ENCODE measurements at places on chromosomes 2 and 18.
A peak's percentile ranks its signal among the peaks of the same experiment; 100 is the strongest.

DNA sequence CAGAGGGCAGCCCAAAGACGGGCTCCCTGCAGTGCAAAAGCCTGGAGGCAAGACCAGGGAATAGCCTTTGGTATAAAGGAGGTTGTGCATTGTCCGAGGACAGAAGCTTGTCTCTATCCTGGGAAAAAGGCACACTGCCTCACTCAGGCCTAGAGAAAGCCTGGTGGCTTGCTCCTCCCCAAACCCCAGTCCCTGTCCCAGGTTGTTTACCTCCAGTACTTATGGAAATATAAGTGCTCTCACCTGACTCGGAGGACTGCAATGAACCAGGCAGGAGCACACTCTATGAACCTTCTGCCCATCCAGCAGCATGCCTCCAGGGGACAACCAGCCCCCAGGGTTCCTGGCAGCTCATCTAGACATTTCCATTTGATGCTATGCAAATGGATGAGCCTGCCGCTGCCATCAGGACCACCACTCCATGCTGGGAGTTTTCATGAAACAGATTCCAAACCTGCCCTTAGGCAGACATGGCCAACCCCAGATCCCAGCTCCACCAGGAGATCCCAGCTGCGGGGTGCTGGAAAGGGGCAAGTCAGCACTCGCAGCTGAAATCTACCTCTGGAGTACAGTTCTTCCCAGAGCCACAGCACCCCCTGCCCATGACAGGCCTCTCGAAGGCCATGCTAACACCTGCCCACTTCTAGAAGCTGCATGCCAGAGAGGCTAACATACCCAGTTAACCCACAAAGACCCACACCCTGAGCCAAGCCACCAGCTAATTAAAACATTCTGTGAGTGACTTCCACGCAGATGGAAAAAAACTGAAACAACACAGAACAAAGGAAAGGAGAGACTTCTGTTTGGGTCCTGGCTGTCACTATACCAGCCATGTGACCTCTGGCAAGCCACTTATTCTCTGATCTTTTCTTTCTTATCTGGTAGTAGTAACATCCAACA, 101.7 kb downstream of the TTC32 start:
- DNase-seq, result no peak

GRCh38 chr2:153873052-153874048, 1.6 kb downstream of the GALNT13 start:
- DNase-seq, result peak; percentile 22

DNA sequence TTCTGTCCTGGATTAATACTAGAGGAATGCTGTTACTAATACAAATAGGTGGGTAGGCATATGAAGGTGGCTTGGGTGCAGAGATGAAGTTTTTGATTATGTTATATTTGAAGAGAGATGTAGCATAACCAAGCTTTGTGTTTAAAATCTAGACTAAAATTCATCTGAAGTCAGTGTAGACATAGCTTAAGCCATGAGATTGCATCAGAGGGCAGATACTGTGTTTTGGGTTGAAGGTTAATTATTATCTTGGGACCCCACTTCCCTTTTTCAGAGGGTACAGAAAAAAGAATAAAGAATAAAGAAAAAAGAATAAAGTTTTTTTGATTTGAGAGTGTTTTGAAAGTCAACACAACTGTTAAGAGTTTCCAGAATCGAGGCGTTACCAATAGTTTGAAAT, 13.0 kb downstream of the PPM1B start:
- no peak for DNase-seq

DNA sequence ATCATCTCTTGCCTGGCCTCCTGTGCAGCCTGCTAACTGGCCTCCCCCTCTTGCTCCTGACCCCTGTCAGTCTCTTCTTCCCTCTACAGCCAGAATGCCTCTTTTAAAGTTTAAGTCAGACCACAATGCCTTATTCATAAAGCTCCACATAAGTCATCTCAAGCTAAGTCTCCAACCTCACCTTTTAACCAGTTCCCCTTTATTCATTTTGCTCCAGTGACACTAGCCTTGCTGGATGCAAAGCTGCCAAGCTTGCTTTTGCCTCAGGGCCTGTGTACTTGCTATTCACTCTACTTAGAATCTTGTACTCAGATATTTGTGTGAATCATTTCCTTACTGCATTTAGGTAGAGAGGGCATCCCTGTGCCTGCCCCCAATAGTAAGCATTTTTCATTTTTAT, 180.9 kb downstream of the PDE1A start:
- no peak for DNase-seq

GRCh38 chr2:124145982-124146381, 120.9 kb downstream of the CNTNAP5 start:
- DNase-seq, result no peak

DNA sequence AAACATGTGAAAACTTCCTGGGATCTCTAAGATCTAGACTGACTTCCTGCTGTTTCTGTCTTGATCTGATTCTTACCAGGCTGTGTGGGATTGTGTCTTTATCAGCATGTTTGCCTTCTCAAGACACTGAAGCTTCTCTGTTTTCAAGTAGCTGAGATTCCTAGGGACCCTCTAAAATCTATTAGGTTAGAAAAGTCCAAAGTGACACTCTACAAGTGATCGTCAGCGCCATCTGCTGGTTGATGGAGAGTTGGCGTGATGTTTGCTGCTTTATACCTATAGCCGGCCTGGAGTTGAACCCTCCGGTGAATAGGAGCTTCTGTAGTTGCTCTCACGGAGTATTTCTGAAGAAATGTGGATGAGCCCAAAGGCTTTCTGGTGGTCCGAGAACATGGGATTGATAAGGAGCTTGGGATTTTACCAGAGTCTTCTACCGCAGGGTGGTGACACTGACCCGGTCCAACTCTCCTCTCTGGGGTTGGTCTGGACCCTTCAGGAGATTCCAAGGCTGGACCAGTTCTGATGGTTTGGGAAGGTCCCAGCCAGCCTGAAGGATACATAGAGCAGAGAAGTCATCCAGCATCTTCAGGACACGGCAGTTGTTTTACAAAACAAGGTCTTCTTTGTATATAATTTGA, 96.0 kb upstream of the TTC39C start:
- DNase-seq, result peak; percentile 64

DNA sequence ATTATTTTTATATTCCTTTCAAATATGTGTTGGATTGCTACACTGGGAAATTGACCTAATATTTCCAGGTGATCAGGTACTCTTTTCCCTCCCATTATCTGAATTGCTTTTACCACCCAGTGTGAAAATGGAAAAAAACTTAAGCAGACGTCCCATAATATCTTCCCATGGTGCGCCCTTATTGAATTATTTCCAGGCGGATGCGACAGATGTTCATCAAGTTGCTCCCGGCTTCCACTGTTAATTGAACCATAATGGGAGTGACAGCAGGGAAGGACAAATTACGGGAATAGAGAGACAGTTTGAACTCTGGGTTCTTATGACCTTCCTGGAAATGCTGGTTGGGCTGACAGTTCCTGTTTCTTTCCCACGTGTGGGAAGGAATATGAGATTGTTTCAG, 93.3 kb downstream of the THSD7B start:
- DNase-seq, result no peak

DNA sequence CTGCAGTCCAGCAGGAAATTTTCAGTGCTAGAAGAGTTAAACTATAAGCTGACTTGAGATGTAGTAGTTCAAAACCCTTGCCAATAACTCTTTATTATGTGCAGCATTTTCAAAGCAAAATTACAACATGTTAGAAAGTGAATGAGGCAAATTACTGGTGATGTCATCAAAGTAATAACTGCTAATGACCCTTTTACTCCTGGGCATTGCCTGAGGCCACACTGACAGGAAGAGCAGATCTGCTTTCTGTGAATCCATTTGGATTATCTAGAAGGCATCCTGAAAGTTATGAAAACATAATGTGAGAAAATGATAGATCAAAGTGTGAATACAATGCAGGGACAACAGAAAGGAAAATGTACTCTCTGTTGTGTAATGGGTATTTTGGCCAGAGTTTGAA, 139.6 kb upstream of the TRIB2 start:
- DNase-seq, result no peak

GRCh38 chr2:98025481-98026037, 29.8 kb upstream of the TMEM131 start:
- DNase-seq, result no peak

DNA sequence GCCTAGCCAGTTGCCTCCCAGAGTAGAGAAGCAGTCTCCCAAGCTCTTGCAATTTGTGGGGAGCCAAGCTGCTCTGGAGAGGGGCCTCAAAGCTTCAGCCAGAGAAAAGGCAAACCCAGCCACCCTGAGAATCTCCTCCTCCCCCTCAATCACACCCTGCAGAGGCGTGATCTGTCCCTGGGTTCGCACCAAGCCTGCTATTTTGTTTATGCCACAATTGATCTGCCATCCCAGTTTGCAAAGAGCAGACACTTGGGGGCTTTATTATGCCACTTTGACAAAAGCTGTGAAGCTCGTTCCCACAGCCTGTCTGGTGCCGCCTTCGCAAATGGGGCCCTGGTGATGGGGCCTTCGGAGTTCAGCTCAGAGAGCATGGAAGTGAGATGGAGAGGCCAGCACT, 125.5 kb downstream of the MSH2 start:
- DNase-seq, result no peak

GRCh38 chr2:20637147-20637546, 13.8 kb downstream of the HS1BP3 start:
- DNase-seq, result no peak

DNA sequence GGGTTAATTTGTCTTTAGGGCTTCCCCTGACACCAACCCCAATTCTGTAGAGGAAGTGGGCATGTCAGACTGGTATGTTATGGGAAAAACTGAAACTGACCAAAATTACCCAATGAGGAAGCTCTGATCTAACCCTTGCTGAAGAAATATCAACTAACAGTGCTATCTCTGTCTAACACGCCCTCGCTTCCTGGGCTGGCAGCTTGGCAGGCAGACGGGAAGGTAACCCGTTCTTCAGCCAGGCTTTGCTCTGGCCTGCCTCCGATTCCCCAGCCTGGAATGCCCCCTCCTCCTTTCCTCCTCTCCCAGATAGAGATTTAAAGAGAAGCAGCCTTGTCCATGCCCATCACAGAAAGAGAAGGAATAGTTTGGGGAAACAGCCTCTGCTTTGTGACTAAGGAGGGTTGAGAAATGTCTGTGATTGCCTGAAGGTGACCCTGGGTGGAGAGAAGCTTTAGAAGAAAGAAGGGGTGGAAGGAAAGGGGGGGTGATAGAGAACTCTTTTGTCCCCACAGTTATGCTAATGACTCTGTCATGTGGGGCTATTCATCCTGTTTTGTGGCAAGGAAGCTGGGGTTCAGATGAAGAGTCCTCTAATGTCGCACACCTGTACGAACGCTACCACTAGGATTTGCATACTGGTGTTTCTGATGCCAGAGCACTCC, 15.4 kb downstream of the HK2 start:
- no peak for DNase-seq

DNA sequence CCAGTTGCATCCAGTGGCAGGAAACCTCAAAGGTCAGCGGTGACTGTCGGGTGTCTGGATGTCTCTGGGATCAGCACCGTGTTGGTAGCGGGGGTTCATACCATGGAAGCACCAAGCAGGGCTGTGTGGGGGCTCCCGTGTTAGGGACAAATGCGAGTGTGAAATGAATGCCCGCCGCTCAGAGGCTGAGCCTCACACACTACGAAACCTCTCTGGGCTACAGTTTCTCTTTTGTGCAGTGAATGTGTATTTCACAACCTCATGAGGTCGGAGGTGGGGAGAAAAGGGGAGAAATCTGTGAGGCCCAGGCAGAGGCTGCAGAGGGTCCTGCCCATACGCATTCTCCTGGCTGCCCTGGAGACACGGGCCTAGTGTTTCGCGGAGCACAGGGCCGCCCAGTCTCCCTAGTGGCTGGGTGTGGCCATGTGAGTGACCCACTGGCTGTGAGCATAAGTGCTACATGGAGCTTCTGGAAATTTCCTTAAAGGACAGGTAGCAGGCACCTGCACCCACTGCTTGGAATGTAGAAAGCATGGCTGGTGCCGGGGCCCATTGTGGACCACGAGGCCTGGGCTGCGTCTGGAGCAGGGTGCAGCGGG, 138.0 kb upstream of the GLI2 start:
- DNase-seq, result peak; percentile 17

- DNase-seq, result no peak
Measured at GRCh38 chr2:132936791-132937190, 266.8 kb upstream of the LYPD1 start.

- no peak for DNase-seq
Measured at GRCh38 chr18:55579501-55580270, 8.3 kb downstream of the TCF4 start.

DNA sequence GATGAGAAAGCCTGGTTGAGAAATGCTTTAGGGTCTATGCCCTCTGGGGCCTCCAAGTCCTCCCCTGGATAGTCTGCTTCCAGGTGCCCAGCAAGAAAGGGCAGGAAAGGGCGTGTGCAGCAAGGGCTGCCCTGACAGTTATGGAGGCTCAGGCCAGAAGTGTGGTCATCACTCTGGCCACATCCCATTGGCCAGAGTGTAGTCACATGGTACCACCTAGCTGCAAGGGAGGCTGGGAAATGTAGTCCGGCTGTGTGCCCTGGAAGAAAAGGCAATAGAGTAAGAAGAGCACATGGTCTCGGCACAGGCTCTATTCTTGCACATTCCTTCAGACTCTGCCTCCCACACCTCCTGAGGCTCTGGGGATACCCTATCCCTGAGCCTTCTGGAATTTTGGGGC, 35.7 kb downstream of the ODC1 start:
- DNase-seq, result no peak

DNA sequence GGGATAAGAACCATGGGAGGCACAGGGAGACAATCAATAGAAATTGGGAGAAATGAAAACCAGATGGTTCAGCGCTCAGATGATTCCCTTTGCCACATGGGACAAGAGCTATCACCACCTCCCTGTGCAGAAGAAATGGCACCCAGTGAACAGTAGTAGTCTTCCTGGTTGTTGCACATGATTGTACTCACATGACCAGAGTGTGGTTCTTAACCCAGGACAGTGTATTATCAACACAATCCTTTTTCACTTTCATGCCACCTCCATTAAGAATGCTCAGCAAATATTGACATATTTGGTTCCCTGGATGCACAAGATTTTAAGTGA, 149.0 kb upstream of the SH3BP4 start:
- DNase-seq, result no peak

- no peak for DNase-seq
Measured at GRCh38 chr18:23932385-23933067, 82.0 kb upstream of the TTC39C start.
